Mucosa of descending colon (tissue), 3 donors: ENCODE measurements at places on chromosomes 16 and 17. TPM values are rescaled to one million over a fixed set of nuclear protein-coding genes. Genes with fewer than 3 reads are reported as not detected.
A peak's percentile ranks its signal among the peaks of the same experiment; 100 is the strongest.

GRCh38 chr16:25501530-25502255, 190.1 kb upstream of the HS3ST4 start:
- no peak for DNase-seq

DNA sequence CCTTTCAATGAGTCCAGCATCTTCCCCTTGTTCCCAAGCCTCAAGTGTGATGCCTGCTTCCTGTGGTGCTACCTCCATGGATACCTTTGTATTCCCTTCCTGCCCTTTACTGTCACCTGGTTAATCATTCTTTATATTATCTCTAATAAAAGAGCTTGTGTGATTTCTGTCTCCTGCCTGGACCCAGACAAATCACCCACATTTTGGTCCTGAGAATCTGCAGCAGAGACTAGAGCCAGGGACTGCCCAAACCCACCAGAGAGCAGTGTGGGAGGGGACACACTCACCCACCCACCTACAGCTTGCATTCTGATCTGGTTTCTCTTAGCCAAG, 30.2 kb downstream of the CDRT4 start:
- DNase-seq, result no peak

DNA sequence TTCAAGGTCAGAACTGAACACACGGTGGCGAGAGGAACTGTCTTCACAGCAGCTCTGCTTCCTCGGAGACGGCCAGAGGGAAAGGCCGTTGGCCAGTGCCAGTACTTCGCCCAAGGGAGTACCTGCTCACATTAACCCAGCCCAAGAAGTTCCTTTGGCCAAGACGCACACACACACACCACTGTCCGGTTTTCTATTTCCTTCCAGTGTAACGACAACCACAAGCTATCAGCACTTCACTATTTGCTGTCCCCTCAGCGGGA, 744 bp upstream of the GGNBP2 start:
- no peak for DNase-seq

- DNase-seq, result no peak
Observed at GRCh38 chr16:54444851-54445458, 158.4 kb upstream of the IRX3 start.

GRCh38 chr16:46739934-46740333, 8.2 kb downstream of the MYLK3 start:
- no peak for DNase-seq

- no peak for DNase-seq
Observed at GRCh38 chr16:69243479-69243878, 56.5 kb downstream of the SNTB2 start.

- no peak for DNase-seq
Observed at GRCh38 chr17:15917438-15918027, 27.4 kb upstream of the ADORA2B start.

DNA sequence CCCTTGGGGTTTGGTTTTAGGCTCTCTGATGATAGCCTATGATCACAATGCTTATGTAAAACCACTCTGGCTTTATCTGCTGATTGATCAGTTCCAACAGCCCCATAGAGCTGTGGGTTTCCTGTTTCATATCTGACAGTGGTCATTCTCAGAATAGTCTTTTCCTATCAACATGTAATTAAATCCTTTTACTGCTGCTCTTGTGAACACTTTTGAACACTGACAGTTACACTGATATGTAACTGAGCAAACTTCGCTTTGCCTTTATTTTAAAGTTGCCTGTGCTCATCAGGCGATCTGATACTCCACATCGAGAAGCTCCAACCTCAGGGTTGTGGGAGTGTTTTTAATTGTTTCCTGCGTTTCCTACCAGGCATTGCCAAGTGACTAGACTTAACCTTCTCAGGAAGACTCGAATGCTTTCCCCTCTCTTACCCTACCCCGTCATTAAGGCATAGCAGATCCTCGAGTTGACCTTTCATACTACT, 17.3 kb upstream of the CLEC18B start:
- no peak for DNase-seq

GRCh38 chr16:48829336-48830310, 219.6 kb upstream of the N4BP1 start:
- DNase-seq, result no peak

DNA sequence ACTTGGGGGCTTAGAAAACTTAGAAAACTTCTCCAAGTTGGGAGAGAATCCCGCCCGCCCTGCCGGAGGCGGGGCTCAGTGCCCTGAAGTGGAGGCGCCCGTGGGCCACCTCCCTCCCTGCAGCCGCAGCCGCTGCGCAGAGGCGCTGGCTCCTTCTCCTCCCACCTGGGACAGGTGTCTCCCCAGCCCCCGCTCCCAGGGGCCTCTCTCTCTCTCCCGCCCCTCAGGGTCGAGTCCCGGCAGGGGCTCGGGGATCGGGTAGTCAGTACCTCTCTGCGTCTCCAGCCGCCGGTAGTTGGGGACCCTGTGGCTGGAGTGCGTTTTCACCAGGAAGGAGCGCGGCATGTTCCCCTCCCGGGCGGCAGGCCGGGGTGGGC, 257 bp downstream of the SNAI3 start:
- peak; percentile 46 for DNase-seq

DNA sequence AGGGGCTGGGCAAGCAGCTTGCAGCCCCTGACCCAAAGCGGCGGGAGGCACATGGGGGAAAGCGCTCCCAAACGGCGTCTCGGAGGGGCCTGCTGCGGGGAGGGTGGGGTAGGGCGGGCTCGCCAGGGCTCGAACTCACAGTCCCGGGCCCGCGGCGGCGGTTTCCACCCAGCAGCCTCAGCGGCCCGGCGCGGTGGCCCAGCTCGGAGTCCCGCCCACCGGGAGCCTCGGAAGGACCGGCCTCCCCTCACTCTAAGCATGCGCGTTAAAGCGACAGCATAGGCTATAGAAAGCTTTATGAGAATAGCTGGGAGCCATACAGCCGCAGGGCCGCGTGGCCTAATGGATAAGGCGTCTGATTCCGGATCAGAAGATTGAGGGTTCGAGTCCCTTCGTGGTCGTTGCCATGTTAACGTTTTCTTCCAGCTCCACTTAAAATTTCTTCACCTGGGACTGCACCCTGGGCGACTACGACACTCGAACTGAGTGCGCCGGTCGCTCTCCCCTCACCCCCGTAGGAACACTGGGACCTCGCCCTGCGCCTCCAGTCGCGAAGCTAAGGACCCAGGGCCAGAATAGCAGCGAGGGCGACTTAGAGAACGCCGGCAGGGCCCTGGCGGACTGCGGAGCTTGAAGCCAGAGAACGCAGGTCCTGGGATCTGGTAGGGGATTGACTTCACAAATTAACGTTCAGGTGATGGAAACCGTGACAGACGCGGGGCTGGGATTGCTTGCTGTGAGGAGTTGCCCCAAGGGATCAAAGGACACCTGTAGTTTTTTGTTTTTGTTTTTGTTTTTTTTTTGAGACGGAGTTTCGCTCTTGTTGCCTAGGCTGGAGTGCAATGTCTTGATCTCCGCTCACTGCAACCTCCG, 15.8 kb downstream of the ZNF213 start:
- peak; percentile 97 for DNase-seq

GRCh38 chr17:80832266-80832676, 159.4 kb upstream of the CHMP6 start:
- DNase-seq, result no peak

- no peak for DNase-seq
Observed at GRCh38 chr17:39306509-39307212, 80.9 kb upstream of the STAC2 start.

DNA sequence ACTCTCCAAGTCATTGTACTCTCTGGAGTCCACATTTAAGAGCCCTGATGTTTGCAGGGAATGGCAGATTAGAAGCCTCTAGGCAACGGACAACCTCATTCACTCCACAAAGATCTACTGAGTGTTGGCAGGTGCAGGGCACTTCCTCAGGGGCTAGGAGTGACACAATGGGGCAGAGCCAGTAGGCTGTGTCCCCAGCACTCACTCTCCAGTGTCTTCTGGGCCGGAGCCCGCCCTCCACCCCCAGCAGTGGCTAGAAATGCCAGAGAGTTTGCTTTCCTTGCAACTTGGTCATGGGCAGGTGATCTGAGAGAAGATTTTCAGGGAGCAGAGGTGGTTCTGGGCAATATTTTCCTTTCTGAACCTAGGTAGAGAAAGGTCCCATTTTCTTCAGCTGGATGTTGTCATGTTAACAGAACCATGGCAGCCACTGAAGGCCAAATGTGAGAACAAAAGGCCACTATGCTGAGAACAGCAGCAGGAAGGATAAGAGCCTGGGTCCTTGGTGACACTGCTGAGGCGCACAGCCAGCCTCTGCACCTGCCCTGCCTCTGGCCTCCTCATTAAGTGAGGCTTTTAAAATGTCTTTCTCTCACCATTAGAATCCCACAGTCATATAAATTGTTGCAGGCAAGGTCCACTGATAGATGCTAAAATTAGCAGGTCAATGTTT, 96.2 kb downstream of the USP31 start:
- no peak for DNase-seq

GRCh38 chr16:87114832-87115231, 202.4 kb downstream of the C16orf95 start:
- DNase-seq, result no peak

- DNase-seq, result peak; percentile 28
Observed at GRCh38 chr16:31876951-31877828, 3.6 kb downstream of the ZNF267 start.

GRCh38 chr16:51657848-51658247, 506.8 kb upstream of the SALL1 start:
- DNase-seq, result no peak

DNA sequence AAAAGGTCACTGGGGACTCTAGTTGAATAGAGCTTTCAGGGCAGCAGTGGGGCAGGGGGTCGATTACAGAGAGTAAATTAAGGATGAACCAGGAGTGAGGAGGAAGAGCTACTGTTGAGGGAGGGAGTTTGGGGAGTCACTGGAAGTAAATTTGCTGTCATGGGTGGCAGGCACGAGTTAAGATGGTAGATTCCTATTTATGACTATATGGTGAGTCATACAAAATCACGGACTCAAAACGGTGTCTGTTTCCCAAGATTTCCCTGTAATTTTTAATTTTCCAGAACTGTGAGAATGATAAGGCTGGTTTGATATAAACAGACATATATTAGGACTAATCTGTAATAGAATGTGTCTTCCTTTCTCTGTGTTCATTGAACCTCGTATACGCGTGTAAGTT, 287.6 kb upstream of the GOT2 start:
- no peak for DNase-seq

GRCh38 chr17:21251337-21252010, 1.7 kb downstream of the NATD1 start:
- no peak for DNase-seq

DNA sequence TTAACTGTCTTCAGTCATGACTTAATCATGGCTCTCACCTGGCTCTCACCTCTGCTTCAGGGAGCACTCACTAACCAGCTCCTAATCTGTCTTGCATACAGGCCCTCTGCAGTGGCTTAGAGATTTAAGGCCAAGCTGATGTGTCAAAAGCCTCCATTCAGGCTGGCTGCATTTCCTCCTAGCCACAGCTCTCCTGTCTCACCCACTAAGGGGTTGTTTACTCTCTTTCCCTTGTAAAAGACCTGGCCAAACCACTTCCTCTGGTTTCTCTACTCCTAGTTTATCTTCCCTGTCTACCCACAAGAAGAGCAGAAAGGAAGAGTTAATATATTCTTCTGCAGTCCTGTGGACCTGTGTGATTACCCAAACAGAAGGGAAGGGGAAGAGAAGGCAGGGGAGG, 9.3 kb upstream of the ASIC2 start:
- DNase-seq, result peak; percentile 58

GRCh38 chr16:89027281-89027680, 50.3 kb upstream of the CBFA2T3 start:
- DNase-seq, result no peak

- DNase-seq, result peak; percentile 77
Observed at GRCh38 chr17:7220593-7221277, 997 bp downstream of the ACADVL start.

- no peak for DNase-seq
Observed at GRCh38 chr17:47643116-47643515, 6.6 kb upstream of the KPNB1 start.

GRCh38 chr16:66605177-66605978, 874 bp downstream of the CMTM3 start:
- peak; percentile 46 for DNase-seq

- no peak for DNase-seq
Observed at GRCh38 chr16:86026171-86026910, 127.4 kb downstream of the IRF8 start.

- DNase-seq, result no peak
Observed at GRCh38 chr16:75088216-75088615, 28.4 kb downstream of the LDHD start.

- DNase-seq, result no peak
Observed at GRCh38 chr16:69613378-69614154, 47.8 kb downstream of the NFAT5 start.

DNA sequence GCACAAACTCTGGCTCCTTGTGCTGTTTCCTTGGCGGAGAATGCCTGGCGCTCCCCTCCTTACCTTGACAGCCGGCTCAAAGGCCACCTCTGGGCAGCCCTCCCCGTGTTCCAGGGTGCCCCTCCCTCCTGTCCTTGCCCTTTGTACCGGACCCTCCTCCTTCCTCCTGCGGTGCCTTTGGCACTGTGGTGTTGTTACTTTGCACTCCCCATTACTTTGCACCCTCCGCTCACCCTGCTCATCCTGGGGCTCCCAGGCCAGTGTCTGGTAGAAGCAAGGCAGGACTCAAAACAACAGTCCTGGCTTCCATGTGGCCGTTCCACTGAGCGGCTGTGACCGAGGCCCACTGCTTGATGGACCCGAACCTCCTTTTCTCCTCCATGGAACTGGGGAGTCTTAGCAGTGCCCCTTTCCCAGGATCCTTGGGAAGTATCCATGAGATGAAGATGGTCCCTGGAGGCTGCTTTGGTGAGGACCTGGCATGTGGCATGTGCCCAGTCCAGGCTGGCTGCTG, 147.8 kb downstream of the CMIP start:
- DNase-seq, result peak; percentile 79

GRCh38 chr16:65641049-65641761, 519.3 kb upstream of the CDH11 start:
- DNase-seq, result no peak

GRCh38 chr16:31194898-31195297, 7.7 kb downstream of the PYCARD start:
- no peak for DNase-seq

GRCh38 chr16:21164521-21165168, 6.2 kb downstream of the LDAF1 start:
- DNase-seq, result no peak

- no peak for DNase-seq
Observed at GRCh38 chr17:78458736-78459335, 80.4 kb downstream of the PGS1 start.

DNA sequence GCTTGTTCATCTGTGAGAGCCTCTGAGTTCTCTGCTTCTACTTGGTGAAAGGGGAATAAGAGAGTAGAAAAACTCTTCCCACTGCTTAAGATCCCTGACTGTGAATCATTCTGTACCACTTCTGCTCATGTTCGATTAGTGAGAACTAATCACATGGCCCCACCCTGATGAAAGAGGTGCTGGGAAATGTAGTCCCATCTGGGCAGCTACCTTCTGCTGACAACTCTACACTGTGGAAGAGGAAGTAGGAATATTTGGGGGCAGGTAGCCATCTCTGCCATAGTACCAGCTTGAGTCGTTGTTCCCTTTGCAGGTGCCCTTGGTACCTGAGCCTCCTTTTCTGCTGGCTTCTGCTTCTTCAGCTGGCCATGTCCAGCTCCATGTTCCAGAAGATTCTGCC, 29.9 kb downstream of the NKD1 start:
- DNase-seq, result no peak

The HOXB13 gene
- 12.2 TPM for total RNA-seq

The CCL16 gene
- not detected for total RNA-seq

The CXCL16 gene
- 20.3 TPM for total RNA-seq

The NAGS gene
- total RNA-seq, result 7.0 TPM

The RAB26 gene
- total RNA-seq, result 3.8 TPM

The SLC52A1 gene
- total RNA-seq, result 3.6 TPM

The FNDC8 gene
- total RNA-seq, result not detected

The EVI2B gene
- 3.3 TPM for total RNA-seq

The WFDC1 gene
- total RNA-seq, result 30.5 TPM

The CA4 gene
- total RNA-seq, result 725 TPM

The NPIPA7 gene
- 4.1 TPM for total RNA-seq

The CTRB1 gene
- total RNA-seq, result 0.67 TPM

The ZNF668 gene
- total RNA-seq, result 8.3 TPM
